Activated CD8-positive, alpha-beta T cell treated with anti-CD3 and anti-CD28 coated beads, Interleukin-2, amount 10 ng/mL, durations not matched to agents 7 days and 5 days (primary cell): ENCODE measurements at places on chromosomes 12 and 14.

DNA sequence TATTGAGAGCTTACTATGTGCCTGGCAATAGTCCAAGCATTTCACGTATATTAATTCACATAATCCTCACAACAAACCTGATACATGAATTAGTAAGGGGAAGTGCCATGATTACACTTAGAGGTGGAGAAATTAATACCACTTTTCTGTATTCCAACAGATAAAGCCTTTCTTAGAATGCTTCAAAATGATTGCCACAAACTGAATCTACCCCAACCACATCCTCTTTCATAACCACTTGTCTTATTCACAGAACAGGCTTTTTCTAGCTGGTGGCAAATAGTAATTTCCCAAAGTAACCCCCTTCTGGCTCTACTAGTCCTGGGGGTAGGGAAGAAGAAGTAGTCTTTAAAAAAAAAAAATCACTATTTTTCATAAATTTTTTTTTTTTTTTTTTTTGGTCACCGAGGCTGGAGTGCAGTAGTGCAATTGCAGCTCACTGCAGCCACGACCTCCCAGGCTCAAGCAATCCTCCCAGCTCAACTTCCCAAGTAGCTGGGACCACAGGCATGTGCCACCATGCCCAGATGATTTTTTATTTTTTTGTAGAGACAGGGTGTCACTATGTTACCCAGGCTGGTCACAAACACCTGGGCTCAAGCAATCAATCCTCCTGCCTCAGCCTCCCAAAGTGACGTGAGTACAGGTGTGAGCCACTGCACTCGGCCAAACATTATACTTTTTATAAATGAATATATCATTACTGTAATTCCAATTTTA is 59.0 kb upstream of the ARID2 start:
- peak; percentile 56 for DNase-seq

GRCh38 chr12:51323317-51323960 is 535 bp downstream of the BIN2 start:
- peak; percentile 78 for DNase-seq

DNA sequence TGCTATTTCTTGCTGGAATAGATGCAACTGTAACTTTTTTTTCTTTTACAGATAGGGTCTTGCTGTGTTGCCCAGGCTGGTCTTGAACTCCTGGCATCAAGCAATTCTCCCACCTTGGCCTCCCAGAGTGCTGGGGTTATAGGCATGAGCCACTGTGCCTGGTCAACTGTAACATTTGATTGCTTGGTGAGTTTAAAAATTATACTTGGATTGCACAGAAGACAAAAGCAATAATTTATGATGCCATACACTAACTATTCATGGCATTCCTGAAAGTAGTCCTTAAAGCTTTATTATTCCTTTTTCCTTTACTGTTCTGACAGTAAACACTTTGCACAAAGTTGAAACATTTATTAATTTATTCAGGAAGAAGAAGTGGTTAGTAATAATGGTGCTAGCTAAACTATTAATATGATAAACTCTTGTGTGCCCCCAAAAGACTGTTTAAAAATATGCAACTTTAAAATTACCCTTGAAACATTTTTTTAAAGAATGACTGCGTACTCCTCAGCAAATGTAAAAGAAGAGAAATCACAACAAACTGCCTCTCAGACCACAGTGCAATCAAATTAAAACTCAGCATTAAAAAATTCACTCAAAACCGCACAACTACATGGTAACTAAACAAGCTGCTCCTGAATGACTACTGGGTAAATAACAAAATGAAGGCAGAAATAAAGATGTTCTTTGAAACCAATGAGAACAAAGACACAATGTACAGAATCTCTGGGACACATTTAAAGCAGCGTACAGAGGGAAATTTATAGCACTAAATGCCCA is 8.3 kb downstream of the PTPRB start:
- DNase-seq: no peak

GRCh38 chr12:13875744-13876143 is 105.7 kb downstream of the GRIN2B start:
- no peak for DNase-seq

- no peak for DNase-seq
Measured at GRCh38 chr14:103155010-103155409, 31.7 kb downstream of the TNFAIP2 start.

DNA sequence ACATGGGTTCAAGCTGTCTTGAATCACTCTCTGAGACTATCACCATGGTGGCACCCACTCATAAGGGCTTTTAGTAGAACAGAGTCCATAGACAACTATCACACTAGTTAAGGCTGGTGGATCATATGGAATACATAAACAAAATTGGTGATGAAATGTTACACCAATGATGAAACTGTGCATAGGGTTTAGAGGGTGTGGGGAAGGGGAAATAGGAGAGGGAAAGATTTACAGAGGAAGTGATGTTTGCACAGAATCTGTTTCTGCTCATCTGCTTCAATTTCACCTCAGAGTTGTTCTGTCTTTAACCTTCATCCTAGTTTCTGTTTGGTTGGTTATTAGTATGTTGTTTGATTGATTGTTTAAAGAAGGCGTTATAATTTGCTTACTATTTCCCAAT is 2.4 kb upstream of the RXYLT1 start:
- DNase-seq: no peak

GRCh38 chr12:89707703-89708564 is 704 bp downstream of the ATP2B1 start:
- peak; percentile 58 for DNase-seq

GRCh38 chr14:92934196-92935085 is 11.5 kb downstream of the CHGA start:
- no peak for DNase-seq

GRCh38 chr14:31541702-31542101 is 19.5 kb upstream of the NUBPL start:
- DNase-seq: no peak

DNA sequence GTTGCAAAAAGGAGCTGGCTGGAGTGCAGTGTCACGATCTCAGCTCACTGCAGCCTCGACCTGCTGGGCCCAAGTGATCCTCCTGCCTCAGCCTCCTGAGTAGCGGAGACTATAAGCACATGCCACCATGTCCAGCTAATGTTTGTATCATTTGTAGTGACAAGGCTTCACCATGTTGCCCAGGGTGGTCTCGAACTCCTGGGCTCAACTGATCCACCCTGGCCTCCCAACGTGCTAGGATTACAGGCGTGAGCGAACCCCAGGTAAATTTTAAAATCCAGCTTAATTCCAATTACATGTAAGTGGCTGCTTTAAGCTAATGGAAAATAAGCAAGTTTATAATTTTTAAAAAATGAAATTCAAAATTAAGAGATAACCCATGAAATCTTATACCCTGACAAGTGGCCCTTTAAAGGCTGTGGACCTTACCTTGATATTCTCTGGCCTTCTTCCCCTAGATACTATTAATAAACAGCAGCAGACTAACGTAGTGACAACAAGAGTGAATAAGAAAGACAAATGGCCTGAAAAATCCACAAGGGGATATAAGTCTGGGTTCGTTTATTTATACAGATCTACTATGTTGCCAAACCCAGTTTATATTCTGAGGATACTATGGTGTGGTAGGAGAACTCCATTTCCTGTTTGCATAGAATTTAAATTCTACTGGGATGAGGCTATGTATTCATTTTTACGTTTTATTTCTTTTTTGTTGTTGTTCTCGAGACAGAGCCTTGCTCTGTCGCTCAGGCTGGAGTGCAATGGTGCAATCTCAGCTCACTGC is 25.6 kb upstream of the SLC2A3 start:
- no peak for DNase-seq

DNA sequence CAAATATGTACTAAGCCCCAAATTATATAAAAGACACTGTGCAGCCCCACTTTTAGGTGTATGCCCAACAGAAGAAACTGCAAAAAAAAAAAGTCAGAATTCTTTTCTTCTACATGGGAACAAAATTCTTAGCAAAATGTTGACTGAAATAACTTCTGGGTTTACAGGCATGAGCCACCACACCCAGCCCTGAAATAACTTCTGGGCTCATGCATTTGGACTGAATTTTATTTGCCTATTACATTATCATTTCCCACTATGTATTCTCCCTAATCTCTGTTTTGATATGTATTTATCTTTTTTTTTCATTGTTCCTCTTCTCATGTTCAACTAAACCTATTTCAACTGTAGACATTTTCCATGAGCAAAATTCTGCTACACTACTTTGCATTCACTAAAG is 169.2 kb downstream of the GRIN2B start:
- no peak for DNase-seq

- DNase-seq: no peak
Measured at GRCh38 chr12:29216797-29217575, 67.9 kb downstream of the FAR2 start.

GRCh38 chr12:71220260-71220659 is 62.5 kb upstream of the TSPAN8 start:
- DNase-seq: no peak

GRCh38 chr14:105055334-105055733 is 9.9 kb downstream of the GPR132 start:
- no peak for DNase-seq
